ENCODE measurements at places on chromosomes 3 and 15. TPM values are rescaled to one million over a fixed set of nuclear protein-coding genes. Genes with fewer than 3 reads are reported as not detected.

ARRDC4 gene
- 15.9 TPM for total RNA-seq

GP9 gene
- total RNA-seq, result not detected

COL8A1 gene
- total RNA-seq, result 14.1 TPM

SAMD7 gene
- total RNA-seq, result not detected

SPTBN5 gene
- 3.5 TPM for total RNA-seq

PDZRN3 gene
- total RNA-seq, result 130 TPM

SECISBP2L gene
- total RNA-seq, result 34.2 TPM

FBXW12 gene
- total RNA-seq, result not detected

Measured in Right ventricle myocardium inferior (tissue), 1 donor.